Activated CD4-positive, alpha-beta memory T cell treated with anti-CD3 and anti-CD28 coated beads for 36 hours (primary cell): ENCODE measurements at places on chromosomes 4 and X.

DNA sequence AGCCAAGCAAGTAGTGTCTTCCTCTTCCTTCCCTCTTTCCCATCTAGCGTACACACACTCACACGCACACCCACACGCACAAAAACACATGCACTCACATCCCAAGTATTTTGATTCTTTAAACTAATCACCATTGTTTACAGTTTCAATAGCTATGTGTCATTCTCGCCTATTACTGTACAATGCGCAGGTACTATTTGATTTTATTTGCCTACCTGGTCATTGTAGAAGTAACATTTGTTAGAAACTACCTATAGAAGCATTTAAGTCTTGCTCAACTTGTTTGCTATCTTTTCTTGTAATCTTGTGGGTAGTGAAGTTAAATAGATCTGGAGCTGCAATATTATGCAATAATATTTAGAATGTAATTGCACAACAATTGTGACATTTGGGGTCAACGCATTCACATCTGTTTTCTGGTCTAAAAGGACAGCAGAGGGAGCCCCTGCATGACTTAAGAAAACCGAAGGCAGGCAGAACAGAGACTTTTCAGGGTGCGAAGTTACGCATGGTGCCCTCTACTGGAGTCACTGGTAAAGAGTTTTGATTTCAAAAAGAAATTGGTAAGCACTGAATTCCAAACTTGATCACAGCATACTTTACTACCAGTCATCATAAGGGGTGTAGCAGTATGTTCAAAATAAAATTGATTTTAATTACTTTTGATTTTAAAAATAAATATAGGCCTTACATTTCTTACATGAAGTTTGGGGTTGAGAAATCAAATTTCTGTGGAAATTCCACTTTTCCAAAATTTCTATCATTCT lies 503.3 kb upstream of the FAM241A start:
- DNase-seq: peak; percentile 35

DNA sequence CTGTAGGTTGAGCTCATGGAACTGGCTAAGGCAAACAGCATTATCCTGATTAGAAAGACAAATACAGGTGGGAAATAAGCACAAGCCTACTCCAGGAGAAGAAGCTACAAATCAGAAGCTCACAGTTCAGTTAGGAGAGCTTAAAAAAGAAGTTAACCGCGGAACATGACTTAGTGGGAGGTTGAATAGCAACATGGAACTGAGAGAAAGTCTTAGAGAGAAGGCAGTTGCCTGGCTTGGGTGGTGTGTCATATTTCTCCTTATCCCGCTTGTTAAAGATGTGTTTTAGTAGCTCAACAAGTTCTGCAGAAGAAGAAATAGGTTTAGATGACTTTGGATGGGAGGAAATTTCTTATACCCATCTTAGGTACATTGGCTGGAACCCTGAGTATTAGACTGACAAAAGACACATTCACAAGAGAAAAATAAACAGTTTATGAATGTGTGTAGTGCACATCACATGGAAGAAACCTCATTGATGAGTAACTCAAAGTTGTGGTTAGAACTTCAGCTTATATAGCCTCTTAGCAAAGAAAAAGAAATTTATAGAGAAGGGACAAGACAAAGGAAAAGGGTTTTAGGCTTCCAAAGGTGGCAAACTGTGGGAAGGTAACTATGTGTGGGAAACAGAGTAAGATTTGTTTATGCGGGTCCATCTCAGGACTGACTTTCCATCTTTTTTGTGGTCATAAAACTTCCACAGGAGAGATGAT lies 37.4 kb upstream of the RXFP1 start:
- no peak for DNase-seq

DNA sequence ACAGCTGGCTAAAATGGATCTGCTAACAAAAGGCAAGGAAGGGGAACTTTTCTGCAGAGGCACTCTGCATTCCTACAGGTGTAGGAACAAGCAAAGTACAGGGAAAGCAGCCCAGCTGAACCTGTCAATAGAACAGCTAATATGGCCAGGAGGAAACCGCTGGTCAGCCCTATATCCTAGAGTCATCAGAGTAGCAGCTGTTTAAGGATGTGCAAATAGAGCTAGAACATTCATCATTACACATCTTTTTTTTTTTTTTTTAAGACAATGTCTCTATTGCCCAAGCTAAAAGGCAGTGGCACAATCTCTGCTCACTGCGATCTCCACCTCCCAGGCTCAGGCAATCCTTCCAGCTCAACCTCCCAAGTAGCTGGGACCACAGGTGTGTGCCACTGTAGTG lies 163.0 kb downstream of the BTC start:
- DNase-seq: no peak

DNA sequence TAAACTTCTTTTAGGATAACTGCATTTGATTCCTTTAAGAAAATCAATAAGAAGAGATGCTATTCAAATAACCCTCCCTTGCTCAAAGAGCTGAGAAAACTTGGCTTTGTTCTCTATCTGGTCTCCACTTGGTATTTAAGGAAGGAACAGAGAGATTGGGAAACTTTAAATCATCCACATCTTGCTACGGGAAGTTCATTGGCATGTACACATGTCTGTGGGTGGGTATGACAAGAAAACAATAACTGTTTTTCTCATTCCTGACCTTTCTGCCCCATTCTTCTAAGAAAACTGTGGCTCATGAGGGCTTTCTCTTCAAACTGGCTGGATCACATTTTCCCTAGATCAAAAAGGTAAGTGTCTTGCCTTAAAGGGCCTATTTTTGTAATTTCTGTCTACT lies 6.0 kb downstream of the SEL1L3 start:
- DNase-seq: no peak

DNA sequence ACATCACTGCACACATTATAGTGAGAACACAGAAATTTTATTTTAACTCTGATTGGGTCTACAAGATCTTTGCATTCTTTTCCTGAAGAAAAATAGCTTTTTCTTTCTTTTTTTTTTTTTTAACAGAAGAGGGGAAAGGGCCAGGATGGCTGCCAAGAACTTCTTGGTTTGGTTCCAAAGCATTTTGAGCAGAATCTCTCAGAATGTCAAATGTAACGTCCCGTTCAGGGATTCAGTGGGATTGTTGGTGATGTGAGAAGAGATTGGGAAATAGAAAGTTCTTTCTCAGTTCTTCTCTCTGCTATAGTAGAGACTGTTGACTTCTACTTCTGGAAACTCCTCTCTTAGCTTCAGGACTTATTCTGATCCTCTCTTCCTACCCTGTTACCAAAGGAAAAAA lies 70.9 kb upstream of the CBR4 start:
- no peak for DNase-seq

DNA sequence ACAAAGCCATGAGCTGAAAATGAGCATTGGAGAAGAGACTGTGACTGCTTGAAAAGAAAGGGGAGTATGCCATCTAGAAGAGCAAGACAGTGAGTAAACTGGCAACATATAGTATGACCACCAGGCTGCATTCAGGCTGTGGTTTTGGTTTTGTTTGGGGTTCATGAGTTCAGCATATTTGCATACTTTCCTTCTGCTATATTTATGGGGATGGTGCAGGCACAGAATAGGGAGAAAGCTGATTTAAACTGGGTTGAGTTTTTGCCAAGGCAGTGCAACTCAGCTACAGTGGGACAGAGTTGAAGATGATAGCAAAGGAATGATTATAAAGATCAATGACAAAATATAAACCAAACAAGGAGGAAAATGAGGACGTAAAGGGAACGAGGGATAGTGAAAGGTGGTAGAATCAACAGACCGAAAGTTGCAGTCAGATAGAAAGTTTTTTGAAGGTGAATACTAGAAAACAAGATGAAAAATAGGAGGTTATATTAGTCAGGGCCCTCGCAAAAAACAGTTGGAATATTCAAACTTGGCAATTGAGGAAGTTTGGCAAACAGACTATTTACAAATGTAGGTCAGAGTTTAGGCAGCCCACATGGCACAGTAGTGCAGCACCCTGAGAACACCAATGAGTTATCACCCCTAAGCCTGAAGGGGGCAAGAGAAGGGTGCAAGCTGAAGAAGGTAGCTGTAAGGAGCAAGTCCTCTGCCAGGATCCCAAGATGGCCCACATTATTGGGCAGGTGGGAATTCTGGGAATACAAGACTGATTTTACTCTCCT lies 114.8 kb upstream of the MAP9 start:
- DNase-seq: no peak

DNA sequence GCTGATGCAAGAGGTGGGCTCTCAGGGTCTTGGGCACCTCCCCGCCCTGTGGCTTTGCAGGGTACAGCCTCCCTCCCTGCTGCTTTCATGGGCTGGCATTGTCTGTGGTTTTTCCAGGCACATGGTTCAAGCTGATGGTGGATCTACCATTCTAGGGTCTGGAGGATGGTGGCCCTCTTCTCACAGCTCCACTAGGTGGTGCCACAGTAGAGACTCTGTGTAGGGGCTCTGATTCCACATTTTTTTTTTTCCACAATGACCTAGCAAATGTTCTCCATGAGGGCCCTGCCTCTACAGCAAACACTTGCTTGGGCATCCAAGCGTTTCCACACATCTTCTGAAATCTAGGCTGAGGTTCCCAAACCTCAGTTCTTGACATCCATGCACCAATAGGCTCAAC lies 657.9 kb upstream of the CT83 start:
- no peak for DNase-seq

- DNase-seq: peak; percentile 76
These were observed at the start of gene MAP7D3 for GRCh38 chrX:136251041-136251991. TSS of gene MAP7D3 (minus strand) at chrX:136251400. CDS start at chrX:136251358, 42 bp downstream.

- no peak for DNase-seq
These were observed 37.7 kb downstream of the MAOA start for GRCh38 chrX:43693602-43694406.

DNA sequence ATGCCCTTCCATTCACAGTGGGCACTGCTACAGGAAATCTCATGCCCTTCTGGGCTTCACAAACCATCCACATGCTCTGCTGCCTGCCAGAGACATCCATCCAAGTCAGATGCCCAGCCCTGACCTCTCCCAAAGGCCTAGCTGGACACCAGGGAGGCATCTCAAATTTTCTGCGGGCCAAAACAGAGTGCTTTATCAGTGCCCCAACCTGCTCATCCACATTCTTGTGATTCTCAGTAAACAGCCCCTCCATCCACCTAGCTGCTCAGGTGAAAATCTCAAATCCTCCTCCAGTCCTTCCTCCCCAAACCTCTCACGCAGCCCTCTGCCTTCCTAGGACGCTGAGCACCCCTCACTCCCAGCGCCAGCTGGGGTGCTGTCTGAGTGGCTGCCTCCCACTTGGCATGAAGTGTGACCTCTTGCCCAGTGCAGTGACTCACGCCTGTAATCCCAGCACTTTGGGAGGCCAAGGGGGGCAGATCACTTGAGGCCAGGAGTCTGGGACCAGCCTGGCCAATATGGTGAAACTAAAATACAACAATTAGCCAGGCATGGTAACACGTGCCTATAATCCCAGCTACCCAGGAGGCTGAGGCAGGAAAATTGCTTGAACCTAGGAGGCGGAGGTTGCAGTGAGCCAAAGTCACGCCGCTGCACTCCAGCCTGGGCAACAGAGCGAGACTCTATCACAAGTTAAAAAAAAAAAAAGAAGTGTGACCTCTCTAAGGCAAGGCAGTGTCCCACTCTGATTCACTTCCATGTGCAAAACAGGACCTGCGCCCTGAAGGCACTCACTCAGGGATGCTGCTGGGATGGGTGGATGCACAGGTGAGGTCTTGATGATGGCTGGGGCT lies 1.7 kb upstream of the AFAP1 start:
- no peak for DNase-seq

DNA sequence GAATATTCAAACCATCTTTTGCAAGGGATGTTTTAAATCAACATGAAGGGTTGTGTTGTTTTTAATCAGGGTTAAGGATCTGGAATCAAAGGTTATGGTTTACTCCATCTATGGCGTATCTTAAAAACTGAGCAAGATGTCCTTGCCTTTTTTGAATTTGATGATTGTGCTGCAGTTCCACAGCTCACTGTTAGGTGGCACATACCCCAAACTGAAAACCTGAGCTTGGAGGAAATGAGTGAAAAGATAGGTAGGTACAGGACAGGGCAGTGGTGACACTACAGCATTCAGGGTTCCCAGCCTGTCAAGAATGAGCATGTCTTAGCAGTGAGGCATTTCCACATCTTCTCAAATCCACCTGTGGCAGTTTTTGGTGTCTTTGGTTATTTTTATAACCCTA lies 13.1 kb upstream of the EOLA1 start:
- peak; percentile 53 for DNase-seq

DNA sequence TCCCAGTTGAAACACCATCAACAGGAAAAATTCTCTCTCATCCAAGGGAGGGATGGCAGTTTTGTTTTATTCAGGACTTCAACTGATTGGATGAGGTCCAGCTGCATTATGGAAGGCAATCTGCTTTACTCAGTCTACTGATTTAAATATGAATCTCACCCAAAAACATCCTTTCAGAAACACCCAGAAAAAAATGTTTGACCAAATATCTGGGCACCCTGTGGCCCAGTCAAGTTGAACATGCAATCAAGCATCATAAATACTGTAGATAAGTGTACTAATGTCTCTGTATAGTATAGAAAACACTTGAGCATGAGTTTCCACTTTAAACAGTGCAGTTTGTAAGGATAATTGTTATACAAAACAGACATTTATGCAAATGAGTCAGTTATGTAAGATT lies 753.2 kb downstream of the ARAP2 start:
- DNase-seq: no peak

- DNase-seq: no peak
These were observed 193.0 kb downstream of the TRIML1 start for GRCh38 chr4:188332265-188332664.

GRCh38 chr4:147362938-147363337 lies 118.0 kb upstream of the EDNRA start:
- DNase-seq: no peak

GRCh38 chr4:158811216-158811540 lies 42.4 kb downstream of the FNIP2 start:
- DNase-seq: no peak

DNA sequence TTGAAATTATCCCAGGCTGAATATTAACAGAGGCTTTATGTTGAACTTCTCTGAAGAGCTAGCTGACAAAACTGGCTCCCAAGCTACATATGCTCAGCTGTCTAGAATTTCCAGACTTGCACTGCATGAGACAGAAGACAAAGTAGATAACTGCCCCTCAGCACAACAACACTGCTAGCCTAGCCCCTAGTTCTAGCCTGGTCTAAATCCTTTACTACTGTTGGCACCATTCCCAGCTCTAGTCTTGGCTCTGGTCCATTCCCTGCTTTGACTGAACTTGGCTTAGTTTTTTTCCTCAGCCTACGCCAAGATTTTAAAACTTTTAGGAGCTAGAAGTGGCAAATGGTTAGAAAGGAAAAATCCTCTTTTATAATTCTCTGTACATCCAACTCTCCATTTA lies 7.6 kb upstream of the OPHN1 start:
- DNase-seq: no peak

DNA sequence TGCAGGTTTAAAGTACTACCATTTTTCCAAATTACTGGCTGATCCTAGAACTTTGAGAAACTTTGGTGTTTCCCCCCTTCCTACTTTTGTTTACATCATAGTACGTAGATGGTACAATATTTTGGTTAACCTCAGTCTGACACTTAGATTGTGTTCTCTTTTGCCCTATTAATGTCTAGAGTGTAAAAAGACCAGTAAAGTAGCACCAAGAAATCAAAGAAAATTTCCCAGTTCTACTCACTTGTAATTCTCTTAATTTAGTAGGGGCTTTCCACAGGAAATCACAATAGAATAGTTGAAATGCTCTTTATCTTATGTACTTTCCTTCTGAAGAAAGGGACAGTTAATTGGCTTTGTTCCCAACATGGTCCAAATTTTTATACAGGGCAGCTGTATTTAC lies 51.6 kb downstream of the NFKB1 start:
- no peak for DNase-seq
